ENCODE measurements at places on chromosomes 1 and 21.

GRCh38 chr1:71324671-71325267 lies 243.9 kb upstream of the ZRANB2 start:
- no peaks in the 10 kb centered on the region for H3K36me3 ChIP-seq
- DNase-seq = no peak
- no peak overlapping the region for H3K4me3 ChIP-seq
- H3K4me1 ChIP-seq = no peaks in the 10 kb centered on the region

DNA sequence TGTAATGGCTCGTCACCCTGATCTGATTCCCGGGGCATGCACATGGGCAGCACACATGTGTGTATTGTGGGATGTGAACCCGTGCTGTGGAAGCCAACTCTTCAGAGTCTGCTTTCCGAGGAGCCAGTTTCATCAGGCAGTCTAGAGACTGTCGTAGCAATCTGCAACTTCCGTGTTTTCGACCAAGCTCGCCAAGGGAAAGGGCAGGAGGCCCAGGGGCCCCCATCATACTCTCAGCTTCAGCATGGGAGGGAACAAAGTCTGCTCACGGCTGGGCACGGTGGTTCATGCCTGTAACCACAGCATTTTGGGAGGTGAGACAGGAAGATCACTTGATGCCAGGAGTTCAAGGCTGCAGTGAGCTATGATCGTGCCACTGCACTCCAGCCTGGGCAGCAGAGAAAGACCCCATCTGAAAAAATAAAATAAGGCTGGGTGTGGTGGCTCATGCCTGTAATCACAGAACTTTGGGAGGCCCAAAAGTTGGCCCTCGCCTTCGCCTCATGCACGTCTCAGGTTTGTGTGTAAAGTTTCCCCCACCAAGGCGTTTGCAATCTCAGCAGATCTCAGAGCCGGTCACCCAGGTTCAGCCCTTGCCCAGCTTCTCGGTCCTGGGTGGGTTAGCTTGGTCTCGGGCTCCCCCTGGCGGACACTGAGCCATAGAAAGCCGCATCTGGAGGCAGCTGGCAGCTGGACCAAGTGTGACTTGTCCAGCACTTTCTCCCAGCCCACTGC lies 48.5 kb upstream of the SLC25A33 start:
- H3K27me3 ChIP-seq = no peaks in the 10 kb centered on the region
- no peak overlapping the region for H3K4me3 ChIP-seq
- H3K4me1 ChIP-seq = no peaks in the 10 kb centered on the region
- H3K27ac ChIP-seq = no peak overlapping the region

GRCh38 chr21:44012474-44013379 lies 618 bp downstream of the TRAPPC10 start:
- H3K27ac ChIP-seq = peak overlapping the region; percentile 78
- H3K4me3 ChIP-seq = peak overlapping the region; percentile 86
- no peaks in the 10 kb centered on the region for H3K36me3 ChIP-seq
- peak; percentile 24 for DNase-seq

- no peaks in the 10 kb centered on the region for H3K27me3 ChIP-seq
- H3K27ac ChIP-seq = no peak overlapping the region
- H3K36me3 ChIP-seq = no peaks in the 10 kb centered on the region
- H3K4me1 ChIP-seq = no peaks in the 10 kb centered on the region
- no peak overlapping the region for H3K4me3 ChIP-seq
Observed at GRCh38 chr1:238457610-238458009, 566.9 kb upstream of the ZP4 start.

Measured in endothelial cell of umbilical vein (primary cell).